Eye (tissue), 1 donor: ENCODE measurements at places on chromosomes 5 and 9.
A peak's percentile ranks its signal among the peaks of the same experiment; 100 is the strongest.

GRCh38 chr9:132167192-132167591 is 5.3 kb downstream of the NTNG2 start:
- DNase-seq = no peak

DNA sequence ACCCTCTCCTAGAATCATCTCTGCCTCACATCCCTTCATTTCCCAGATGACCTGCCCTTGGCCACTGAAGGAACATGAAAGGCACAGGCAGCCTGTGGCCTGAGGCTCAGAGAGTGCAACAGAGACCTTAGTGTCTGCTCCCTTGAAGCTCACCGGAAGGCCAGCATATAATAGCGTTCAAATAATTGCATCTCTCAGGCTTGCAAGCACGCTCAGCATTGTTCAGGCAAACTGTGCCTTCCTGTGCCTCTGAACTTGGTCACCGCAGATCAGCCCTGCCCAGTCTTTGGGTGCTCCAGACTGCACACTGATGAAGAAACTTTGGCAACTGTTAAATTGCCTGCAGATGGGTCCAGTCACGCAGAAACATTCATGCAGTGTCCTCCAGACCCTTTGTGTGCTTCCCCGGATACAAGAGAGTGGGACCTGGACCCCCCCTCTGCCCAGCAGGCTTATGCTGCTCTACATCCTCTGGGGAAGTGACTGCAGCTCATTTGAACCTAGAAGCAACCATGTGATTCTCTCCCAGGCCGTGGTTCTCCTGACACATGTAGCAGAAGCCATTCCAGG is 216.0 kb upstream of the ANKRD55 start:
- DNase-seq = peak; percentile 85

DNA sequence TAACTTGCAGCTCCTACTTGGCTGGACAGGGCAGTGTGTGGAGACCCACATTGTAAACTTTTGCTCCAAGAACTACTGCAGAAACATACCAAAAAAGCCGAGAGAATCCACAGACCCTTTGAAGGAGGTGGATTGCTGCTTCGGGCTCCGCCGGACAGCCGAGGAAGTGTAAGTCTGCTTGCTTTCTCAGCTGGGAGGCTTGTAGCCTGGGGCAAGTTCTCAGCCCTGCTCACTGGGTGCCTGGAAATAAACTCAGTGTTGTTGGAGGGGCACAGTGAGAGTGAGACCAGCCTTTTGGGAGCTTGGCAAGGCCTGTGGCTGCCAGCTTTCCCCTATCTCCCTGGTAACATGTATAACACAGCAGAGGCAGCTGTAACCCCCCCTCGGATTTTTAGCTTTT is 215.6 kb downstream of the SYK start:
- DNase-seq = no peak

DNA sequence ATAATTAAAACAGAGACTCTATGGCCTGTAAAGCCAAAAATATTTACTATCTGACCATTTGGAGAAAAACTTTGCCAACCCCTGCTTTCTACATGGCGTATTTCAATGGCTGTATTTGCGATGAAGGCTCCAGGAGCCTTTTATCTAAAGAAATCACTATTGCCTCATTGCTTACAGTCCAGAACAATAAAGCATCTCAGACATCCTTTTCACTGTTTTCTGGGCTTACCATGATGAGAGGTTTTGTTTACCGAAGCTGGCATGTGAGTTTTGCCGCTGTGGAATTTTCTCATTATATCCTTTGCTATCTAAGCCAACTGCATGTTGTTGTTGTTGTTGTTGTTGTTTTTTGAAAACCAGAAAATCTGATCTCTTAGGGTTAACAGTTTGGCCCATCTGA is 13.9 kb downstream of the PALM2AKAP2 start:
- DNase-seq = no peak

- DNase-seq = no peak
Observed at GRCh38 chr5:79886456-79886855, 104.6 kb downstream of the MTX3 start.

DNA sequence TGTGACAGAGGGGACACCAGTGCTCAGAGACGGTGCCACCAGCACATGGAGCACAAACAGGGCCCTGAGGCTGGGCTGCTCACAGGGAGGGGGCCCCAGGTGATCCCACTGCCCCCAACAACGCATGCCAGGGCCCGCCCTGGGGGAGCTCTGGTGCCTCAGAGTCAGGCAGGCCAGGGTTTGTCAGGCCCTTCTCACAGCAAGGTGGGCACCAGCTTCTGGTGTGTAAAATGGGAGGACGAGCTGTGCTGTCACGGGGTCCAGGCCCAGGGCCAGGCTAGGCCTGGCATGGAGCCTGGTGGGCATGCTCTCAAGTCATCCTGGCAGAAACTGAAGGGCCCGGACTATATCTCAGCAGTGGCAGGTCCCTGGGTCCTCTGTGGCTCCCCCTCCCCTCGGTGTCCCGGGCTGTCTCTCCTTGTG is 34.5 kb downstream of the PRRT1B start:
- no peak for DNase-seq

DNA sequence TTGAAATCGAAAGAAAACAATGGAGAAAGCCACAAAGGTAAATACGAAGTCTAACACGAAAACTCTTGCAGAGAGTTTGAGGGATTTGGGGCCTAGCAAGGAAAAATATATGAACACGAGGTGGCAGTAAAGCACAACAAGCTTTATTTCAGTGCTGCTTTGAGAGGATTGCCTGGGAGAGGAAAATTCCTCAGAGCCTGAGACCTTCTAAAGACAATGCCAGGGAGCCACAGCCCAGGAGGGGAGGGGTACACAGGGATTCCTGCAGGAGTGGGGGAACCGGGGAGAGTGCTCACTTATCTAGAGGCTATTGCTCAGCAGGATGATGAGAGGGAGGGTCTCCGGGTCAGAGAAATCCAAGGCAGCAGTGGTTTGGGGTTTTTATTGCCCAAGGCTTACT is 134.9 kb upstream of the ADCY2 start:
- peak; percentile 80 for DNase-seq

GRCh38 chr5:17907094-17907493 is 272.8 kb downstream of the TAF11L14 start:
- no peak for DNase-seq

GRCh38 chr9:86859056-86859455 is 88.2 kb downstream of the GAS1 start:
- no peak for DNase-seq

DNA sequence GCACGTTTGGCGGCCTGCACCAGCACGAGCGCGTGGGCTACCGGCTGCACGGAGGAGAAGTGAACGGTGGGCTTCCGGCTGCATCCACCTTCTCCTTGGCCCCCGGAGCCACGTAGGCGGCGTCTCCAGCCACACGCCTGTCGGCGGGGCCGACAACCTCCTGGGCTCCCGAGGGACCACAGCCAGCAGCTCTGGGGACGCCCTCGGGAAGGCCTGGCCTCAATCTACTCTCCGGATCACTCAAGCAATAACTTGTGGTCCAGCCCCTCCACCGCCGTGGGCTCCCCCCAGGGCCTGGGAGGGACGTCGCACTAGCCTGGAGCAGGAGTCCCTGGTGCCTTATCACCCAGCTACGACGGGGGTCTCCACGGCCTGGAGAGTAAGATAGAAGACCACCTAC is 73.7 kb downstream of the INSL6 start:
- no peak for DNase-seq

DNA sequence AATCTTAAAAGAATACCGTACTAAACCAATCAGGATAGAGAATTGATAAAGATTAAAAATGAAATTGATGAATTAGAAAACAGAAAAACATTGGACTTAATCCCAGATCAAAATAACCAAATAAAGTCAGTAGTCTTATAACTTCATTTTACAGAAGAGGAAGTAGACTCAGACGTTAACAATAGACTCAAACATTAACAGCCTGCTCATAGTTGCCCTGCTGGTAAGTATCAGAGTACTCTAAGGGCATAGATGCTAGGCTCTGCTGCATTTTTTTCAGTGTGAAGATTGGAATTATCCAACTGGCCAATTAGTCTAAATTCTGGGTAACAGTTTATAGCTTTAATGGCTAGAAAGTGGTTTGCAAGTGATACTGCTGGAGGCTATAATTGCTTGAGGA is 42.9 kb downstream of the ADGRV1 start:
- no peak for DNase-seq

- no peak for DNase-seq
Observed at GRCh38 chr5:168935183-168935582, 356.0 kb upstream of the PANK3 start.

- DNase-seq = no peak
Observed at GRCh38 chr5:173341961-173342430, 13.8 kb upstream of the STC2 start.
